ENCODE measurements at places on chromosomes 5 and 9.

DNA sequence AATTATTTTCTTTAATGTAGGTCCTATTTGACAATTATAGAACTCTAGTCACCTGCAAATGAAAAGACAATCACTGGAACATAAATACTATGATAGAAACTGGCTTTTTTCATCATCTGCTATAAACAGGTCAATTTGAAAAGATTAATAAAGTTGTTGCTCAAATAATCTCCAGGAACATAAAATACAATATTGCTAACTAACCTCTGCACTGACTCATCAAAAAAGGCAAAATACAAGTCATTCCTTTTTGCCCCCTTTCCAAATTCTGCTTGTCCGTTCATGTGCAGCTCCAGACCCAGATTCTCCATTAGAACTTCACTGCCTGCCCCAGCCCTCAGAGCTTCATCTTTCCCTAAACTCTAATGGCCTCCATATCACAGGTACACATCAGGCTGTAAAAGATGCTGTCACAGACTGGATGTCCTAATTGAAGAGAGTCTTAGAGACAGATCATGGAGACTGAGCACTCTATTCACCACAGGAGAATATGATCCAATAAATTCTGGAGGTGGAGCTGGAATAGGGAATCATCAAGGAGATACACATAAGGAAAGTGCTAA is 1.6 kb downstream of the DCTN4 start:
- no peak for DNase-seq

GRCh38 chr9:93112864-93113389 is 16.9 kb downstream of the CARD19 start:
- DNase-seq: no peak

GRCh38 chr9:130681769-130682420 is 11.7 kb upstream of the EXOSC2 start:
- DNase-seq: no peak

GRCh38 chr9:99193466-99193821 is 28.3 kb downstream of the ALG2 start:
- DNase-seq: no peak

- DNase-seq: no peak
Observed at GRCh38 chr9:95005278-95006143, 279.0 kb downstream of the AOPEP start.

- DNase-seq: no peak
Observed at GRCh38 chr5:180067986-180068385, 3.6 kb downstream of the RNF130 start.

DNA sequence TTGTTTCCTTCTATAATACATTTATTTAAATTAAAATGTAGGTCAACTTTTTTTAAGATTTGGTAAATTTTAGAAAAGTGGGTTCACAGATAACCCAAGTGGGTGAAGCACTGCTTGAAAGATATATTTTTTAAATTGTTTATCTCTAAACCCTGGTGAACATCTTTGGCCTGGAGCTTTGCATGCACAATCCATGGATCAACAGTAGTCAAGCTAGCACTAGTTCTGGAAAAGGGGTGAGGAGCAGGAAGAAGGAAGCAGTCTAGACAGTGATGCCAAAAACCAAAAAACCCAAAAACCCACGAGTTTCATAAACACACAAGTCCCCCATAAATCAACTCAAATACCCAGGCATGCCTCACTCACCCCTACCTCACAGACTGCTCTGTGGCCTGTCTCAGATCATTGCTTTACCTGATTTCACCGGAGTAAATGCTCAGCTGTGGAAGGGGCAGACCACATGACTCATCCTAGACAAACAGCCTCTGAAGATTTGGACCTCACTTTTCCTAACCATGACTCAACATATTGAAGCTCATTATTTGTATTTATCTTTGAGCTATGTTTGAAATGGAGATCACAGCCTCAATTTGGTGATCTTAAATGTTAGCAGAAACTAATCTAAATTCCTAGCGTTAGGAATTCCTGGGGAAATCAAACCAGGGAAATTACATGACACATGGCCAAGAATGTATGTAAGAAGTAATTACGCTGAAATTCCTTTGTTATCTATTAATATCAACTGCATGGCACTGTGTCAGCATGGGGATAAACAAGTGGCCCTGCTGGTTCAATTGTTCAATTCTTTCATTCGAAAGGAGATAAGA is 149.6 kb downstream of the ZNF608 start:
- no peak for DNase-seq

GRCh38 chr9:14316602-14317300 is 2.8 kb upstream of the NFIB start:
- DNase-seq: no peak

DNA sequence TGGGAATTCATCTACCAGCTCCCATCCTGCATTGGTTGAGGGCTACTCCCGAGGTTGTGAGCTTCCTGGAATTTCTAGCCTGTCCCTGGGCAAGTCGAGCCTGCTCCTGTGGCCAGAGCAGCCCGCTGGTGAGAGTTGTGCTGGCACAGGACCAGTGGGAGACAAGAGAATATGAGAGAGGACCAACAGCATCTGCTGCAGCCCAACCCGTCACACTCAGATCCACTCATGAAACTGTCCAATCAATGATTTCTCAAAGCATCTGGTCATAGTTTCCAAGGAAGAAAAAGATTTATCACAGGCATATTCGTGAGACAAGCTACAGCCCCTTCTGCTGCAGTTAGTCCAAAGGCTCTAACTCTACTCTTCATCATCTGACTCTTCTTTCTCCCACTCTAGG is 64.4 kb upstream of the RAI14 start:
- no peak for DNase-seq

GRCh38 chr9:109418827-109419226 is 79.3 kb downstream of the PTPN3 start:
- DNase-seq: no peak

- no peak for DNase-seq
Observed at GRCh38 chr5:137760719-137761516, 6.8 kb upstream of the HNRNPA0 start.

DNA sequence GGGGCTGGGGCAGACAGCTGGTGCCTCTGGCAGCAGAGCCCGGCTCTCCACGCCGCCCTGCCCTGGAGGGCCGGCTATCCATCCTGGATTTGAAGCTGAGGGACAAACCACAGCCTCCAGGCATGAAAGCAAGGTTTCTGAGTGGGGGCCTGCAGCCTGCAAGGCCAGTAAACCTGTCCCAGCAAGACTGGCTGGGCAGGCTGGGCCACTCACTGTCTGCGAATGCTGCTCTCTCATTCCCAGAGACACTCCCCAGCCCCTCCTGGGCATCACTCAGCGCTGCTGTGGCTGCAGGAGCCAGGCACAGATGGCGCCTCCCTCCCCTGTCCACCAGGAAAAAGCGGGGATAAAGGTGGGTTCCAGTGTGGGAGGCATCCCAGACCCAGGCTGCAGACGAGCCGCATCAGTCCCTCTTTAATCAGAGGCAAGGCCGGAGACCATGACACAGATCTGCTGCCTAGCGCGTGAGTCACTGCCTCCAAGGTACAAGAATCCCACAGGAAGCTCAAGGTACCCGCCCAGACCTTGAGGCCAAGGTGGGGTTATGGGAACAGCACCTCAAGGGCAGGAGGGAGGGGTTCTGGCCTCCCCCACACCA is 118.0 kb downstream of the VAV2 start:
- DNase-seq: no peak

DNA sequence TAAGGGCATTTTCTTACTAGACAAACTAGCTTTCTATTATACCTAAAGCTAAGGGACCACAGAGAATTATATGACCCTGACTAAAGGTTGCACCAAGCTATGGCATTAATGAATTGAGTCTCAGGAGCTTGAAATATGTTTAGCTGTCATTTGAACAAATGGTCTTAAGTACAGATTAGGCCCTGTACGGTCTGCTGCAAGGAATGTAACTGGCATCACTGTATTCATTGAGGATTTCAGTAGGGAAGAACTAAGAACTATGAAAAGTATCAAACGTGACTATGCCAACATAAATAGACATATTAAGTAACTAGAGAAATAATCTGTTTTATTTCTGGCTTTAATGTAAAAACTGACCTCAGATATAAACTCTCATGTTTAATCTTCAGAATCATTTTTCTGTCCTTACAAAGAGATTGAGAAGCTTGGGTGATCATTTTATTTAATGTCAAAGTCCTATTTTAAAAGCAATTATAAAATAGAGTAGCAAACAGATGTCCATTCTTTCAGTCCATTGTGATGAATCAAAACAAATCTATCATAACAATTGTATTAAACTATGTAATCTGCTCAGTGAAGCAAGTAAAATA is 845.9 kb downstream of the MAT2B start:
- no peak for DNase-seq

- DNase-seq: no peak
Observed at GRCh38 chr9:23771746-23772384, 54.2 kb downstream of the ELAVL2 start.

- DNase-seq: no peak
Observed at GRCh38 chr9:2494562-2494961, 127.0 kb upstream of the VLDLR start.

DNA sequence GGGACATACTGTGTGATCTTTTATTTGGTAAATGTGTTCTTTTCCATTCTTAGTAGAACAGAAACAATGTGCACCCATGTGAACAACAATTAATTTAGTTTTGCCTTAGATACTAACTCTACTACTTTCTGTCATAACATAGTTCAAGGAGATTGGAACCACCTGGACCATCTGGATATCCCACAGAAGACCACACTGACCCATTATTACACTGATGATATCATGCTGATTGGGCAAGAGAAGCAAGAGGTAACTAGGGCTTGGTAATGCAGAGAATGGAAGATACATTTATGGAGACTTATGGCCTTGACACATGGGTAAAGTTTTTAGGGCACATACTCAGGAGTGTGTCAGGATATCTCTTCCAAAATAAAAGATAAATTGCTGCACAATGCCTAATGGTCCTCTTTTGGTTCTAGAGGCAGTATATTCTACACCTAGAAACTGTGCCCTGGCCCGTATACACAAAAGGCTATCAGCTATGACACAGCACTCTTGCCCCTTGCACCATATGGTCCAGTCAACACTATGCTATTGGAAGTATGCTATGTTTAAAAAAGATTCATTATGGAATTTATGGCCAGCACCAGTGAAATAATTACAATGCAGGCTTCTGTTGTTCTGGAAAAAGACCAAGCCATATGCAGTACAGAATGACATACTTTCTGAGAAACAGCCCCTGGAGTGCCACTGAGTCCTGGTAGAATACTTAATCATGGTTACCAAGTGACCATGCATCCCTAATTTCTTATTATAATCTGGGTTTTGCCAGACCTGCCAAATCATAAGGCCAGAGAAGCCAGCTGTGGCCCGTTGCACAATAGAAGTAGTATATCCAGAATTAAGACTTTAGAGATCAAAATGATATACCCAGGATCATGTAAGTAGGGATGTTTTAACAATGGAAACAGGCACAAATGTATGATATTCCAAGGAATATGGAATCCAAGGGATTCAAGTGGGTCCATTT is 41.6 kb upstream of the MROH2B start:
- no peak for DNase-seq

GRCh38 chr9:2849941-2850340 is 6.0 kb upstream of the PUM3 start:
- DNase-seq: no peak

GRCh38 chr5:133792655-133793054 is 175.8 kb downstream of the C5orf15 start:
- DNase-seq: no peak

- no peak for DNase-seq
Observed at GRCh38 chr5:162990063-162990462, 447.3 kb upstream of the CCNG1 start.

GRCh38 chr9:70415476-70415875 is 1.0 kb upstream of the KLF9 start:
- DNase-seq: no peak

DNA sequence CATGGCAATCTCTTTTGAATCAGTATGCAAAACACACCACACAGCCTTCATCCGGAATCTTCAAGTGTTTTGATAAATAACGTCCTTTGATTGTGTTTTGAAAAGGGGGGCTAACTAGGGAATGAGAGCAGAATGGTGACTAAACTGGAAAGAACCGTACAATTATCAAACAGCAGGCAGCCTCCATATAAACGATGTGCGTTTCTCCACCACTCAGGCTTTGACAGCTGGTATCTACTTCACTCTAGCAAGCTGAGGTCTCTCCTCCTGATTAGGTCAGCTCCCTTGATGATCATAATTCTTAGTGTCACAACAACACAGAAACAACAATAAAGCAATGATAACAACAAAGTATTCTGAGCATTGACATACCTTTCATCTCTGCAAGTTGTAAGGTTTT is 465.9 kb downstream of the TUSC1 start:
- no peak for DNase-seq

All from iPS DF 6.9 (cell line).